ENCODE measurements at places on chromosomes 5 and 9.

- DNase-seq = peak; percentile 66
These were observed at the start of gene C9orf72 for GRCh38 chr9:27572918-27573633. Gene C9orf72 (minus strand): TSS chr9:27573481. CDS start chr9:27567120, 6,361 bp downstream.

GRCh38 chr9:107740088-107740980, 250.8 kb upstream of the KLF4 start:
- no peak for DNase-seq

DNA sequence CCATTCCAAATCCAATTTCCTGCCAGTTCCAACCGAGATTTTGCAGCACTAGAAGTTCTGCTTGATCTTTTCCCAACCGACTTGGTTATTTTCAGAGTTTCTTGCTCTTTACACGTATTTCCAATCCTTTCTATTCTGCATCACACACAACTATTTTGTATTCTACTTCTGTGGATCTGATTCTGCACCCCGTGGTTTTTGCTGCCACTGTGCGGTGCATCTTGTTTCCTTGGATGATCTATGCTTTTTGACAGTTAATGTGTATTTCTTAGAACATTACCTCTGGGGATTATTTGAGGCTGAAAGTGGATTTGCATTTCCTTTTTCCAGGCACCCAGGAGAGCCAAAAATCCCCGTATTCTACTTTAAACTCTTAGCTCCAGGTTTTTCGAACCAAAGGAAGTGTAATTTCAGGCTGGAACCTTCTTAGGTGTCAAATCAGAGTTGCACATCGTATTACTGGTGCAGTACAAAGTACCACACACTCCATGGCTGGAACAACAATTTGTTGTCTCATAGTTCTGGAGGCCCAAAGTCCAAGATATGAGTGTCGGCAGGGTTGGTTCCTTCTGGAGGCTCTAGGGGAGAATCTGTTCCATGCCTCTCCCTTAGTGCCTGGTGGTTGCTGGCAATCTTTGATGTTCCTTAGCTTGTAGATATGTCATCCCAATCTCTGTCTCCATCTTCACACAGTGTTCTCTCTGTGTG, 14.7 kb upstream of the SARDH start:
- DNase-seq = no peak

GRCh38 chr5:137735555-137736284, at the start of gene KLHL3:
Gene KLHL3 (minus strand): TSS chr5:137736089. CDS start chr5:137735646, 443 bp downstream.
- DNase-seq = no peak

DNA sequence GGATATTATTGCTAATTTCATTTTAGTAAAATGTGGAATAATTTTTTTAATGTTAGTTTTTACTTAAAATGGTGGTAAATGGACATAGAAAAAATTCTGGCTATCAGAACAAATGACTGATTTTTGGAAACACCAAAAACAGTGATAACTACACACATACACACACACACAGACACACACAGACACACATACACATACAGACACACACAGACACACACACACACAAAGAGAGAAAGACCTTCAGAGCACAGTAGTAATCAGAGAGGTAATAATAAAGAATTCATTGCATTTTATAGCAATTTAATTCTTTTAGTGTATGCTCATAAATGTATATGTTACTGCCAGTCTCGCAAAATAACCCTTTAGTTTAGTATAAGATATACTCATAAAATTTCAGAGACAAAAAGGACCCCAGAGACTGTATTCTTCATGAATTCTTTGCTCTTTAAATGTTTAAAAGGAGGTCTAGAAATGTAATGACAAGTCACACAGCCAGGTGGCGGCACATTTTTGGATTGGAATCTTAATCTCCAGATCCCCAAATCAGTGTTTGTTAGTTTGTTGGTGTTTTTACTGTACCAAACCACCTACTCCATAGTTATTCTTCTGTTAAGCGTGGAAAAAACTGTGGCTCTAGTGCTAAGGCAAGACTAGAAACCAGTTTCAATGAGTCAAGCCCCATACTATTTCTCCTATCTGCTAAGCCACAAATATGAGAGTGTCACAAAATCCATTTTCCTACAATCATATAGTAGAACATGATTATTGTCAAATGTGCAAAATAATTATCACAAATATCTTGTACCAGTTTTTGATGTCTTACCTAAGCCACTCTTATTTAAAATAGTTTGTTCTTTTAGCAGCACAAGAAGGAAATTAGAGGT, 109.9 kb downstream of the EDIL3 start:
- DNase-seq = no peak
